ENCODE measurements at places on chromosomes 5 and 9. TPM values are rescaled to one million over a fixed set of nuclear protein-coding genes. Genes with fewer than 3 reads are reported as not detected.

The RNF183 gene
- 0.17 TPM for total RNA-seq

The FIBCD1 gene
- 8.8 TPM for total RNA-seq

The GPRIN1 gene
- 5.8 TPM for total RNA-seq

The INSL4 gene
- not detected for total RNA-seq

The ADAMTSL1 gene
- 1.2 TPM for total RNA-seq

The BTNL8 gene
- total RNA-seq: 0.96 TPM

The SLC46A2 gene
- 0.07 TPM for total RNA-seq

The PIP5K1B gene
- total RNA-seq: 5.2 TPM

The PCDHA9 gene
- total RNA-seq: 1.4 TPM

The ECPAS gene
- total RNA-seq: 97.5 TPM

The TTC23L gene
- 1.6 TPM for total RNA-seq

The PRELID2 gene
- total RNA-seq: 14.5 TPM

The SOWAHA gene
- 0.11 TPM for total RNA-seq

The DRD1 gene
- total RNA-seq: not detected

The USP20 gene
- total RNA-seq: 29.3 TPM

The DMGDH gene
- total RNA-seq: 0.35 TPM

Data from WTC11 (cell line).